ENCODE measurements at places on chromosomes 3 and 15.
A peak's percentile ranks its signal among the peaks of the same experiment; 100 is the strongest.

- DNase-seq, result no peak
Measured at GRCh38 chr15:63065262-63066221, 23.0 kb downstream of the TPM1 start.

GRCh38 chr3:178405531-178405930 lies 130.7 kb upstream of the KCNMB2 start:
- no peak for DNase-seq

GRCh38 chr15:85743392-85744055 lies 51.2 kb downstream of the KLHL25 start:
- DNase-seq, result no peak

DNA sequence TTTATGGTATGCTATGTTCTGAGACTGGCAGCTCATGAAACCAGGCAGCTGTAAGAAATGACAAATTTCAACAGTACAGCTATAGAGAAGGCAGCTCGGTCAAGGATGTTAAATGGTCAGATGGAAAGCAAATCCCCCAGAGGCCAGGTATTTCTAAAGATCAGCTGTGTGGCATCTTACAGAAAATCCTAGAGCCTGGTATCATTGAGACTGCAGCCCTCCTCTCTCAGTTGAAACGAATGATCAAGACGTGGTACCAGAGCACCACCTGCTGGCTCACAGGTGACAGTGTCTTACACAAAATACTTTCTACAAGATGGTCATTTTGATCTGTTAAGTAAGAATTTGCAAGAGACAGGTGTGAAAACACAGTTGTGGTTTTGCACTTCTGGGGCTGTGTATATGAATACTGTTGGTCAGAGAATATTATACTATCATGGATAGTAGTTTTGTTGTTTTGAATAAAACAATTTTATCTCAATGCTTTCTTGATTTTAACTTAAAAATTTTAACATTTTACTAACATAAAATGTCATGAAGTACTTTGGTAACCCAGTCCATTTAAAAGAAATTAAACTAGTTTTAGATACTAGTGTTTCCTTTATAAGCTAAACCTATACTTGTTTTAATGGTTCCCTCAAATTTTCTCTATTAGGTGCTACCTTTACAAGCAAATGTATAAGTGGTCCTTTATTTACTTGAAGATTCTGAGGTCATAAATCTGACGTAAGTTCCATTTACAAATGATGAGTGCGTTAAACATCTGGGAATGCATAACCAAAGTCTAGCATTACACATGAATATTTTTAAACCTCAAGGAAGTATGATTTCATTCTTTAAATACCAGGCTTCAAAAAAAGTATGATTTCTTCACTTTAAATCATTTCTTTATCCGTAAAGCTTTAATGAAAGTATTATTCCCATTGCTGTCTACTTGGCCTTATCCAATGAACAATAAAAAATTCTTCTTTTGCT lies 121.8 kb downstream of the PDZRN3 start:
- DNase-seq, result peak; percentile 22

DNA sequence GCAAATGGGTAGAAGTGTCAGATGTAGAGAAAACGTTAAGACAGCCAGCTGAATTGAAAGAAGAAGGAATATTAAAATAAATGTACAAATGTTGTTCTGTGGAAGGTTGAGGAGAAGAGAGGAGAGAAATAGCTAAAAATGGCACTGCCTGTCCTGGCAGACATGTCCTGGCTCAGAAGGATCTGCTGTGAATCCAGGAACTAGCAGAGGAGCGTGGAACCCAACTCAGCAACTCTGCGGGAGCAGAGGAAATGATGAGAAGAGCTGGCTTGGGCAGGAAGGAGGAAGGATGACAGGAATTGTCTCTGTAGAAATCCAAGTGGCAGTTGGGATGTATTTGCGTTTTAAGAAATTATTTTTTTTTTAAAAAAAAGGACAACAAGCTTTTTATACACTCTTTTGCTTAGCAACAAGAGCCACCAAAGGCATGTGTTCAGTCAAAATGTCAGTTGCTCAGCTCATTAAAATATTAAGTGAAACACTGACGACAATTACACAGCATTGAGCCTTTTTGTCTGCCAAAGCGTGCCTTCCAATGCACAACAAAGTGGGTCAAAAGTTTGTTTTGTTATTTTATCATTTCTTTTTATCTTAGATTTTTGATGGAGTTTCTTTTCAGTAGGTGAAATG lies 16.1 kb downstream of the NANOGP8 start:
- no peak for DNase-seq

DNA sequence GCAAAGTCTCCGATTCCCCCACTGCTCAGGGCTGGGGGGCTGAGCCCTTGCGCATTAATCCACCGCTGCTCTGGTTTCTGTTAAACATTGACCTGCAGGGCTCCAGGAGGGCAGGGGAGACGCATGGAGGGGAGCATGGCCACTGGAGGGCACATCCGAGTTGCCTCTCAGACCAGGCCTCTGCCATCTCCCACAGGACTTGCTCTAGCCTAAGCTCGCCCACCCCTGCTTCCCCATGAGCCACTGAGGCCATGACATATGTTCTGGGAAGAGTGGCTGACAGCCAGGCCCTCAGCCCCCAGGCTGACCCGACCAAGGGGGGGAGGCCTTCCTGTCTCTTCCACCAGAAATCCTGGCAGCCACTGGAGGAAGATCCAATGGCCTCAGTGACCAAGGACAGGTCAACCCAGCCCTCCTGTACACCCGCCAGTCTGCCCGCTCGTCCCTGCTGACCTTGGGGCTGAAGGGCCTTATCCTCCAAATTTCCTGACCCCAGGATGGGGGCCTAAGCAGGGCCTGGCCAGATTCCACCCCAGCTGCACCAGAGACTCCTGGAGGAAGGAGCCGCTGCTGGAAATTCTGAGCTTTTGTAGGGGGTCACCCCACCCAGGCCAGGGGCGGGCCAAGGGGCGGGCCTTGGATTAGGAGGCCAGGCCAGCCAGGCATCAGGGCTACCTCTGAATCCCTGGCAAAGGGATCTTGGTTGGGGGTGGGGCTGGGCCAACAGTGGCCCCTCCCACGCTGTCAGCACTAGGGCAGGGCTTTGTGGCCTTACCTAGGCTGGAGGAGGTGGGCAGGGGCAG lies at the start of gene HYAL1:
Gene HYAL1, minus strand, starts transcription at position 562 of the 803 bp plus-strand sequence. CDS start 618 bp downstream, outside the sequence.
- no peak for DNase-seq

DNA sequence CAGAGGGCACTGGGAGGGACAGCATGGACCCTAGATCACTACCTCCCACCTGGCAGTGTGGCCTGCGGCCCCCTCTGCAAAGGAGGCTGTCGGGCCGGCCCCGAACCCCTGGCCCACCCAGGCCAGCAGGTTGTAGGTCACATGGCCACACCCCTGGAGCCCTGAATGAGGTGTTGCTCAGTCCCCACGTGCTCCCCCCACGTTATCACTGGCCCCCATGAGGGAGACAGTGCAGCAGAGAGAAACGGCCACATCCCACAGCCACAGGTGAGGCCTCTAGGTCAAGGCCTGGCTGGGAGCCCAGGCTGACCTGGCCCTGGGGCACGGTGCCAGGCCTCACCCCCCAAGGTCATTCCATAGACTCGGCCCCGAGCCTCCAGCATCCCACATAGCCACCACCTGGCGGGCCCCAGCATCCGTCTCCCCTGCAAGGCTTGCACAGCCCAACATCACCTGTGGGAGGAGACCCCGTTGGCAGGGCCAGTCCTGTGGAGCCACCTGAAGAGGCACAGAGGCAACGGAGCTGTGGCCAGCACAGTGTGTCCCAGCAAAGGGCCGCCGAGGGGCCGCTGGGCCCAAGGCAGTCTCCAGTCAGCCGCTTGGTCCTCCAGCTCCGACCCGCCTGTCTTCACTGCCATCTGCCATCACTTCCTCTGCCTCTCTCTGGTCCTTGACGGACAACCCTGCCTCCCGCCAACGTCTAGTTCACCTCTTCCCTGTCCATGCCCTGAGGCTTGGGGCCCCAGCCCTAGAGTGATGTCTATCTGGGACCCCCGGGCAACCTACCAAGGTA lies 53.1 kb downstream of the DNAJB8 start:
- DNase-seq, result no peak

- no peak for DNase-seq
Measured at GRCh38 chr3:22959593-22959992, 243.5 kb upstream of the UBE2E2 start.

DNA sequence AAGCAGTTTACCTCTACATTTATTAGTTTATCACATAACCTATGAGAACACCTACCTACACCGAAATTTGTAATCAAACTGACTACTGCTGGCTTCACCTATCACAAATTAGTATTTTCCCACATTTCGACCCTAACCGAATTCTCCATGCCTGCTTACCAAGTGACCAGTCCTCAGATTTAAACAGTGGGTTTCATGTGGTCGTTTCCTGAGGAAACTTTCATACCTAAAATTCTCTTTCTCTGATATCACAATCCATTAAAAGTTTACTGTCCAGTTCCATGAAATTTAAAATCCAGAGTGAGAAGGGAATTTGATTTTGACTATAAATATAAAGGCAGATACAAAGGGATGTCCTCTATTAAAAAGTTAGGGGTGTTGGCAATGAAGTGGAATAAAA lies 1.9 kb downstream of the PLOD2 start:
- DNase-seq, result no peak

GRCh38 chr3:128804811-128805155 lies 74.6 kb upstream of the ACAD9 start:
- no peak for DNase-seq

GRCh38 chr3:72982609-72983366 lies 13.8 kb upstream of the PPP4R2 start:
- no peak for DNase-seq

DNA sequence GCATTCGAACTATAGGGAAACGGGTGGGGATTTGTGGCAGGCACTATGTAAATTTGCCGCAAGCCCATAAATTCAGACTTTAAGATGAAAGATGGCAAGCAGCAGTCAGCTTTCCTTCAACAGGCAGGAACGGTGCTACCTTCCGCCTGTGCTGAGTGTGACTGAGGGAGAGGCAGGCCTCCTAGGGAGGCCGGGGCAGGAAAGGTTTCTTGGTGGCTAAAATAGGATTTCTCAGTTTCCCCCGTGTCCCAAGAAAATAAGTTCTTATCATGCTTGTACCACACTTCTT lies 12.5 kb downstream of the FLNB start:
- no peak for DNase-seq

DNA sequence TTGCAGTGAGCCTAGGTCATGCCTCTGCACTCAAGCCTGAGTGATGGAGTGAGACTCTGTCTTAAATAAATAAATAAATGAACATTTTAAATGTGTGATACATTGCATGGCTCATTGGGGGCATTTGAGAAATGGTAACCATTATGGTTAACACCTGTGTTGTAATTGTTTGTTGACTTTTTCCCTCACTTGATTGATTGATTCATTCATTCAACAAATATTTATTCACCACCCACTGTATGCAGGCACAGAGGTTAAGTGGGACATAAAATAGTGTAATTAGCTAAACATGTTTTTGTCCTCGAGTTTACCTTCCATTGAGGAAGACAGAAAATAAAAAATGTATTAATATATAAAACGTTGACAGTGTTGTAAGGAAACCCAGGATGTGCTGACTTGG lies 127.1 kb upstream of the ANKRD28 start:
- DNase-seq, result no peak

DNA sequence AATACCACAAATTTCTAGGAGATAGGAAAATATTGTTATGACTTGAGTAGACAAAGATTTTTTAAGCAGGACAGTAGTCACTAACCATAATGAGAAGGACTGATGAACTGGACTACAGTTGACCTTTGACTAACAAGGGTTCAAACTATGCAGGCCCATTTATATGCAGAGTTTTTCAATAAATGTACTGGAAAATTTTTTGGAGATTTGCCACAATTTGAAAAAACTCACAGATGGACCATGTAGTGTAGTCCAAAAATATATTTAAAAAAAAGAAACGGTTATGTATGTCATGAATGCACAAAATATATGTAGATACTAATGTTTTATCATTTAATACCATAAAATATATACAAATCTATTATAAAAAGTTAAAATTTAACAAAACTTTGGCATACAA lies 151.8 kb downstream of the LRRN1 start:
- no peak for DNase-seq

DNA sequence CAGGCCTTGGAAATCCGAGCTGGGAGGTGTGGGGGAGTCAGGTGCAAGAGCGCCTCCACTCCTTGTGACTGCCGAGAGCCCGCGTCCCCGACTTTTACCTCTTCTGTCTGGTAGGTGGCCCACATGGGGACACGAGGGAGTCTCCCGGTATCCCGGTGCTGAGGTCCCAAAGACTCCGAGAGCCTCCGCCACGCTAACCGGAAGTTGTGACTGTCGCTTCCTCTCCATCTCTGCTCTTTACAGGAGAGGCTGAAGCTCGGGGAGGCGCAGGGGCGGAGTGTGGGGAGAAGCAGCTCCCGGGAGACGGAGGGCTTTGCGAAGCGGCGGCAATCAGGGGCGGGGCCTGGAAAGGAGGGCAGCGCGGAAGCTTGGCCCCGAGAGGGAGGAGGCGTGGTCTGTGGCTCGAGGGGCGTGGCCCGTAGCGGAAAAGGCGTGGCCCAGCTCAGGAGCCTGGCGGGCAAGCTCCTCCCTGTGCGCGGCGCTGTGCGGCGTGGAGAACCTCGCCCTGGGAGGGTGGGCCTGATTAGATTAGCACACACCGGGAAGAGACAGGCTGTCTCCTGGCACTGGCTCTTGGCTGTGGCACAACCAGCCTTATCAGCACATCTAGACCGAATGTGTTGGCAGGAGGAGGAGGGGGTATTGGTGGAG lies 143.9 kb downstream of the GABRB3 start:
- DNase-seq, result no peak

DNA sequence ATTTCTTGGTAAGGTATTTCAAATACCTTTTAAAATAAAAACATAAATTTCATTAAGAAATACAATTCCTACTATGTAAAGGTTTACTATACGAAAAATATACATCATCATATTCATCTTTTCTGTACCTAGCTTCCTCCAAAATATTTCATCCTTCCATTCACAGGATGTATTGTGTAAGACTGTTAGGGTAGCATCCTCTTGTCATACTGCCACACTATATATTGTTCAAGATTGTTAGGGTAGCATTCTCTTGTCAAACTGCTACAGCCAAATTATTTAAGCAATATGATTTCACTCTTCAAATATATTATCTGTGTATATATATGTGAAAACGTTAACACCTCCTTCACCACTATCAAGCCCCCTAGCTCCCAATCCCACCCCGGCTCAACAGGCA lies 3.5 kb downstream of the RPL22L1 start:
- DNase-seq, result no peak

GRCh38 chr3:187802928-187803259 lies 57.6 kb upstream of the BCL6 start:
- DNase-seq, result peak; percentile 9

Data from T-cell (primary cell).